ENCODE measurements at places on chromosomes 7 and 10.
A peak's percentile ranks its signal among the peaks of the same experiment; 100 is the strongest.

DNA sequence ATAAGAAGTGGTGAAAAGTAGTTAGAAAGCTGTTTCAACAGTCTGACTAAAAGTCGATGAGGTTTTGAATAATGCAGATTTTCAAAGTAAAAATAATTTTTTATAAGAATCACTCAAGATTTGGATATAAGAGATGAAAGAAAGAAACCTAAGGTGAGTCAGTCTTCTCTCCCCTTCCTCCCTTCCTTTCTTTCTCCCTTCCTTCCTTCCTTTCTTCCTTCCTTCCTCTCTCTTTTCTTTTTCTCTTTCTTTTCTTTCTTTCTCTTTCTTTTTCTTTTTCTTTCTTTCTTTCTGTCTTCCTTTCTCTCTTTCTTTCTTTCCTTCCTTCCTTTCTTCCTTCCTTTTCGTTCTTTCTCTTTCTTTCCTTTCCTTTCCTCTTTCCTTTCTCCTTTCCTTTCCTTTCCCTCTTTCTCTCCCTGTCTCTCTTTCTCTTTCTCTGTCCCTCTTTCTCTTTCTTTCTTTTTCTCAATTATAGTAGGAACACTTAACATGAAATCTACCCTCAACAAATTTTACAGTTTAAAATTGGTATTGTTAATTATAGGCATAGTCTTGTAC is 308.6 kb downstream of the ARL4A start:
- no peak for DNase-seq

DNA sequence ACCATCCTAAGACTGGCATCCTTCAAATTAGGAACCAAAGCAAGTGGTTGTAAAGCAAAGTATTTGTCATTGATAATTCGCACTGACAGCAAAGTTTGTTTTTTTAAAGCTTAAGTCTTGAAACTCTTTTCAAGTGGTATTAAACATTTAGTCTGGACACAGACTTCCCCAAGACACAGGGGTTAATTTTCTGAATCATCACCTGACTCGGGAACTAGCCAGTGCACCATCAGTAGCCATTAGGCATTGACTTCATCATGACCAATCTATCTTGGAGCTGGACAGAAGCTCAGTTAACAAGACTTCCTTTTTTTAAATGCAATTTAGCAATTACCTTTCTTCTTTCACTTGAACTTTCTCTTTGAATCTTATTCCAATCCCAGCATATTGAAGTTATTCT is 210.6 kb downstream of the ZNF365 start:
- no peak for DNase-seq

DNA sequence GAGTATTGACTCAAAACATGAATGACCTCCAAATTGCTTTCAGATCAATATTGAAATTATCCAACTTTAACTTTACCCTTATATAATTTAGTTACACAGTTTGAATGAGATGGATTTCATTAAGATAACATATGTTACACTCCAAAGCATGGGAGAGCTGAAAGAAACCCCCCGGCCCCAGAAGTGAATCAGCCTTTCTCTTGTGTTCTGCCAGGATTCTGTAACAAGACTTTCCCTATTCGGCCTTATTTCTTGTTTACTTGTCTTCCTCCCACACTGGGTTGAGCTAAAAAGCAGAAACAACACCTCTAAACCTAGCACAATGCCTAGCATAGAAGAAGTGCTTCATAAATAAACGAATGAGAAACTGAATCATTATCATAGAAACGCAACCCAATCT is 224.8 kb downstream of the ADAM12 start:
- no peak for DNase-seq

GRCh38 chr7:107948645-107949442 is 54.1 kb downstream of the LAMB1 start:
- peak; percentile 65 for DNase-seq

DNA sequence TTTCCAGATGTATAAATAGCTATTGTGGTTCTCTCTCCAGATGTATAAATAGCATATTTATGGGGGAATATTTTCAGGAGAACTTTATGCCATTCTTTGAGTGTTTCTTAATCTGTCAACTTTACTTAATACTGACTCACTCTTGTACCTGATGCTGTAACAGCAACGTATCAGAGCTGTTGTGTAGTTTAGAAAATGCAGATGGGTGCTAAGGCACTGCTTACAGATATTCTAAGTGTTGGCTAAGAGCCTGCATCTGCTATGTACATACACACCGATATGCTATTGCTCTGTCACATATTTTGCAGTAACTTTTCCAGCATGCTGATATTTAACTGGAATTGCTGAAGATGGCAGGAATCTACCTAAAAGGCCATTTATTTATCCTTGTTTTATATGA is 71.9 kb downstream of the WDR37 start:
- no peak for DNase-seq

GRCh38 chr7:133482599-133482998 is 229.7 kb downstream of the EXOC4 start:
- DNase-seq, result no peak

Data from H54 (cell line).